ENCODE measurements at places on chromosomes 11 and 22. TPM values are rescaled to one million over a fixed set of nuclear protein-coding genes. Genes with fewer than 3 reads are reported as not detected.

TRIM29 gene
- total RNA-seq: 13.2 TPM

SPDYC gene
- not detected for total RNA-seq

KRTAP5-11 gene
- not detected for total RNA-seq

PRSS23 gene
- total RNA-seq: 14.8 TPM

LRRC75B gene
- 8.7 TPM for total RNA-seq

Data from subcutaneous adipose tissue (tissue), 4 donors.